ENCODE measurements at places on chromosomes 2 and 18.
A peak's percentile ranks its signal among the peaks of the same experiment; 100 is the strongest.

GRCh38 chr2:1318366-1319009 is 94.8 kb upstream of the TPO start:
- DNase-seq: no peak

DNA sequence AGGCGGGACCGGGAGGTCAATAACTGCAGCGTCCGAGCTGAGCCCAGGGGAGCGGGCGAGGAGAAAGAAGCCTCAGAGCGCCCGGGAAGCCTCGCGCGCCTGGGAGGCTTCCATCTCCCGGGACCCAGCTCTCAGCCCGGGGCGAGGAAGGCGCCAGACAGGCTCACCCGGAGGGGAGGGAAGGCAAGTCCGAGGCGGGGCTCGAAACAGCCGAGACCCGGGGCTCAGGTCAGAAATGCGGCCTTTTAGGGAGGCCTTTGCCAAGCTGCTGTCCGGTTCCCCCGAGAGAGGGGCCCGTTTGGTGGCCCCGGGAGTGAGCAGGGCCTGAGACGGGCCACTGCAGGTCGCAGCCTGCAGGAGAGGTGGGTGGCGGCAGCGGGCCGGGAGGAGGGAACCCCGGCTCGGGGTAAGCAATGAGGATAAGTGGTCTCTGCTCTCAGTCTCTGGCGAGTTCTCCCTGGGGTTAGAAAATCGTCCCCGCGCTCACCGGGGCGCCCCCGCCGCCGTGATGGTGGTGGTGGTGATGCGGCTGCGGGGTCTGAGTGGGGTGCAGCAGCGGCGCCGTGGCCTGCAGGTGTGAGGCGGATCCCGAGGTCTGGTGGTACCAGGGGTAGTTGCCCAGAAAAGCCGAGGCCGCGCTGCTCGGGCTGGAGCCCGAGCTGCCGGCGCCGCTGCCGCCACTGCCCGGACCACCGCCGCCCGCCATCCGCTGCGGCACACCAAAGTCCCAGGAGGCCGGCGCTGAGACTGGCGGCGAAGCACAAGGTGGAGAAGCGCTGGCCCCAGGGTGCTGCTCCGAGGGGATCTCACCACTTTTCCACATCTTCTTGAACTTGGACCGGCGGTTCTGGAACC is 2.4 kb downstream of the DLX2 start:
- no peak for DNase-seq

GRCh38 chr18:9719421-9719981 is 11.4 kb downstream of the RAB31 start:
- no peak for DNase-seq

- DNase-seq: no peak
These were observed 7.7 kb downstream of the IGFBP5 start for GRCh38 chr2:216687646-216688045.

DNA sequence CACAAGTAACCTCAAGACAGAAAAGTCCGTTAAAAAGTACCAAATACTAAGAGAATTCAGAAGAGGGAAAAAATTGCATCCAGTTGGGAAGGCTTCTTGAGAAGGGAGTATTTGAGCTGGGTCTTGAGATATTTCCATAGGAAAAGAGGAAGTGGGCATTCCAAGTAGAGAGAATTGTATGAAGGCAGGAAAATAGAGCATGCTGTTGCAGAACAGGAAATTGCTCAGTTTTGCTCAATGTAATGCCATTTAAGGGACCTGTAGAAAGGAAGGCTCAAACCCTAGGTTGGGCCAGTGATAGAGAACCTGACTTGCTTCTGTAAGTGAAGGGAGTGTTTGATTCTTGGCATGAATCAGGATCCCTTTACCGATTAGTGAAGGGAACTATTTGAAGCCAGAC is 1.0 kb upstream of the ZC3H8 start:
- DNase-seq: no peak

DNA sequence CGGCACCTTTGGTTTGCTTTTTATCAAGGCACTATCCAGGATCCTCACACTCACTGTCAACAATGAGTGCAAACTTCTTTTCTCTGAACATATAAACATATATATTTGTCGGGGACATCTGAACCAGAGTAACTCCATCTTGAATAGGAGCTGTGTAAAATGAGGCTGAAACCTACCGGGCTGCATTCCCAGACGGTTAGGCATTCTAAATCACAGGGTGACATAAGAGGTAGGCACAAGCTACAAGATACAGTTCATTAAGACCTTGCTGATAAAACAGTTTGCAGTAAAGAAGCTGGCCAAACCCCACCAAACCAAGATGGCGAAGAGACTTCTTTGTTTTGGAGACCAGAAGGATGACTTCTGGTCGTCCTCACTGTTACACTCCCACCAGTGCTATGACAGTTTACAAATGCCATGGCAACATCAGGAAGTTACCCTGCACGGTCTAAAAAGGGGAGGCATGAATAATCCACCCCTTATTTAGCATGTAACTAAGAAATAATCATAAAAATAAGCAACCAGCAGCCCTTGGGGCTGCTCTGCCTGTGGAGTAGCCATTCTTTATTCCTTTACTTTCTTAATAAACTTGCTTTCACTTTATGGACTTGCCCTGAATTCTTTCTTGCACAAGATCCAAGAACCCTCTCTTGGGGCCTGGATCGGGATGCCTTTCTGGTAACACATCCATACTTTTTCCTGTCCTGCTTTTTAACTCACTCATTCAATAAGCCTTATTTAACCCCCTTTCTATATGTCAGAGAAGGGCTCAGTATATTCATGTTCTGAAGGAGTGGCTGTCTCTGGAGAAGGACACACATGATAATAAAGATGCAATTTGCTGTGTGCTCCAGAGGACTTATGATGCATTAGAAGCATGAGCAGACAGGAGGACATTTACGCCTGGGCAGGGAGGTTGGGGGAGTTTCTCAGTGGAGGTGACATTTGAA is 65.4 kb downstream of the TACR1 start:
- DNase-seq: no peak

- DNase-seq: no peak
These were observed 14.9 kb upstream of the ECEL1 start for GRCh38 chr2:232502511-232502910.

- DNase-seq: no peak
These were observed 63.3 kb upstream of the SMAD7 start for GRCh38 chr18:49013961-49014604.

- DNase-seq: no peak
These were observed 219.7 kb upstream of the PKDCC start for GRCh38 chr2:41828052-41828643.

GRCh38 chr2:48715042-48715899 is 40.3 kb downstream of the LHCGR start:
- DNase-seq: no peak

DNA sequence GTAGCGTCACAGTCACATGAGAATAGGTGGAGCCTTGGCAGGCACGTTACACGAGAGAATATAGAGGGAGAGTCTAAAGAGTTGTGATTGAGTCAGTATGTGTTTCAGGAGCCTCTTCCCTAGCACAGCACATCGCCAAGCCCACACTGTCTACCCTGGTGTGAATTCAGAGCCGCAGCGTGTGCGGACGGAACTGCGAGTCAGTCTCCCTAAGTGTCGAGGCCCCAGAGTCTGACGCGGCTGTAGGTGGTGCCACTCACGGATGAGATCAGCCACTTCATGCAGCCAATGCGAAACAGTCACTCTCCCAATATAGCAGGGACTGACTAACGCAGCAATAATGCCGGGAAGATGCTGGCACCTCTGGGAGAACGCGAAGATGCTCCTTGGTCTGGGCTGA is 587.3 kb upstream of the ID2 start:
- DNase-seq: no peak

GRCh38 chr2:215794829-215795546 is 218.4 kb downstream of the MREG start:
- DNase-seq: no peak

GRCh38 chr2:7773362-7774360 is 856.4 kb downstream of the RNF144A start:
- DNase-seq: no peak

DNA sequence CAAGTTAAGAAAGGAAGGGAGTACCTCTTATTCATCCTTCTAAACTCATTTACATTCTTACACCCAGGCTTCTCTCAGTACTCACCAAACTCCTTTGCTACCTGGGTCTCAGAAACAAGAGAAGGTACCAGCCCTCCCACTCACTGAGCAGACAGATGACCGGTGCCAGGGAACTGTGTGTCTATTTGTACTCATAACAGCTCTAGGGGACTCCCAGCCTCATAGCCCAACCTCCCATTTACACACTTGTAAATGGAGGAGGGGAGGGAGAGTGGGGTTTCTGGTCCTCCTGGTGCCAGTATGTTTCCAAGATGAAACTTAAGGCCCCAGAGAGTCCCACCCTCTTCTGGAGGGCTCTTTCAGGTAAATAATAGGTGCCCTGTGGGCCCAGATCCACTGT is 42.8 kb upstream of the SIGLEC15 start:
- no peak for DNase-seq

- no peak for DNase-seq
These were observed 4.1 kb downstream of the CDK5R2 start for GRCh38 chr2:218963601-218964000.

DNA sequence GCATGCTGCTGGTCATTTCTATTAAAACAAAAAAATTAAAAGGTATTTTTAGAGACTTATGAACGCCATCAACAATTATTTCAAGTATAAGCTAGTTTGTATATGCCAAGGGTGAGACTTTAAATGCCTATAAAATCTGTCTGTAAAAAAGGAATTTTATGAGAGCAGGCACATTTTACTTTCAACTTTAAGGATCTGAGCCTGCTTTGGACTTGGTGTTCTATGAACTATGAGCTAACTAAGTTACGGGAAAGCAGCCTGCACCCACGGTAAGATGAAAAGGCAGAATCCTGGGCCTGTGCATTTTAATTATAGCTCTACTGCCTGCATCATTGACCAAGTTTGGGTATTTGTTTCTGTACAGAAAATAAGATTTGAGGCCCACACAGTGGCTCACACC is 95.4 kb downstream of the PLEKHM3 start:
- no peak for DNase-seq

DNA sequence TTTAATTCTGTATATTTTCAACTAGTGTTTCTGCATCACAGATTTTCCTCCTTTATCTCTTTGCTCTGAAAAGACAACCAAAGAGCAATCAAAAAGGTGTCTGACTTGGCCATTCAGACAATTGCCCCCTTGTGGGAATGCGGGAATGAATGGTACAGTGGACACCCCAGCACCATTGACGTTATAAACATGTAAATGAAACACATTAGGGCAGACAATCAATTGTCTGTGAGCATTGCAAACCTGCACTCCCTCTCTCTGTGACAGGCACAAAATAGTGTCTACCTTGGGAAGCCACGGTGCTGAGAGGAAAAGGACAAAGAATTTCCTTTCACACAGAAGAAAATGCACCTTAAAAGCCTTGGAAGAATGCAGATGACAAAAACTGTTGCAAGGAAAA is 8.0 kb downstream of the ZEB2 start:
- DNase-seq: no peak

GRCh38 chr18:63315131-63315662 is 4.4 kb downstream of the BCL2 start:
- DNase-seq: no peak

GRCh38 chr2:85327160-85327821 is 498 bp downstream of the TGOLN2 start:
- peak; percentile 45 for DNase-seq

DNA sequence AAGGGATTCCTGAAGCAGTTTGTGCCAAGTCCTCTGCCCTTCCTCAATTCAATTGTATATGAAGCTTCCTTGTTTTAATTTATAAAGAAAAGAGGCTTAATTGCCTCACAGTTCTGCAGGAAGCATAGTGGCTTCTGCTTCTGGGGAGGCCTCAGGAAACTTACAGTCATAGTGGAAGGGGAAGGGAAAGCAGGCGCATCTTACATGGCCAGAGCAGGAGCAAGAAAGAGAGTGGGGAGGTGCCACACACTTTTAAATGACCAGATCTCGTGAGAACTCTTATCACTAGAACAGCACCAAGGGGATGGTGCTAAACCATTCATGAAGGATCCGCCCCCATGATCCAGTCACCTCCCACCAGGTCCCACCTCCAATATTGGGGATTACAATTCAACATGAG is 114.2 kb downstream of the SGPP2 start:
- no peak for DNase-seq

GRCh38 chr2:133591164-133591563 is 22.9 kb upstream of the NCKAP5 start:
- DNase-seq: no peak

GRCh38 chr2:147051248-147051647 is 793.6 kb upstream of the ACVR2A start:
- DNase-seq: no peak

DNA sequence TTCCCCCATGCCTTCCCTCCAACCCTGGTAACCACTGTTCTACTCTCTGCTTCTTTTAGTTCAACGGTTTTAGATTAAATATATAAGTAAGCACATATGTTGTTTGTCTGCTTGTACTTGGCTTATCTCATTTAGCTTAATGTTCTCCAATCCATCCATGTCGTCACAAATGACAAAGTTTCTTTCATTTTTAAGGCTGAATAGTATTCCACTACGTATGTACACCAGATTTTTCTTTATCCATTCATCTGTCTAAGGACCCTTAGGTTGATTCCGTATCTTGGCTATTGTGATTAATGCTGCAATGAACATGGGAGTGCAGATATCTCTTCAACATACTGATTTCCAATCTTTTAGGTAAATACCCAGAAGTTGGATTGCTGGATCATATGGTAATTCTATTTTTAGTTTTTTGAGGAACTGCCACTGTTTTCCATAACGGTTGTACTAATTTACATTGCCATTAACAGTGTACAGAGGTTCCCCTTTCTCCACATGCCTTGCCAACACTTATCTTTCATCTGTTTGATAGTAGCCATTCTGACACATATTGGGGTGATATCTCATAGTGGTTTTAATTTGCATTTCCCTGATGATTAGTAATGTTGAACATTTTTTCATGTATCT is 8.1 kb downstream of the ASB3 start:
- no peak for DNase-seq

GRCh38 chr18:45349467-45349866 is 265.8 kb upstream of the SLC14A2 start:
- DNase-seq: no peak

GRCh38 chr2:55627915-55628314 is 10.5 kb upstream of the PPP4R3B start:
- DNase-seq: no peak

DNA sequence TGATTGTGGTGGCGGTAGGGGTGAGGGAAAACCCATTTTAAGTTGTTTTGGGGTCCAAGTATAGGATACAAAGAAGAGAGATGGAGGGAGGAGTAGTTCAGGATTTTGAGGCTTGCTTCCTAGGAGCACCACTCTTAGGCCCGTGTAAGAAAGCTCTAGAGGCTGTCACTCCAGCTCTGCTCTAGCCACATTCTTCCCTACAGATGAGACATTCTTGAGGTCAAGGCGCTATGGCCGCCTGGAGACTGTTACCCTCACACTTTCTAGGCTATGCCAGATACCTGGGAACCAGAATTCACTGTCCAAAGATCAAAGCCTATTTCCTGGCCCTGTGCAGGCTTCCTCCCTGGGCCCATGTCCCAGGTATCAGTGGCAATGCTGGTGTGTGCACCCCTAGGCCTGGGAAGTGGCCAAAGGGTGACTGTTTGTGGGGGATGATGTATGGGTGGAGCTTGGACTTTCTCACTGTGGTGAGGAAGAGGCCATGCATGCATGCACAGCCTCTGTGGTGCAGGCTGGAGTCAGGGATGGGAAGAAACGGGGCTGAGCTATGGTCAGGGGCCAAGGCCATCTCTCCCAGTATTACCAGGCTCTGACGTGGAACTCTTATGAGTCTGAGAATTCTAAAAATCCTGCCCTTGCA is 7.0 kb upstream of the TTL start:
- no peak for DNase-seq
